Heart left ventricle (tissue), 16 donors: ENCODE measurements at places on chromosomes 7 and 10. TPM values are rescaled to one million over a fixed set of nuclear protein-coding genes. Genes with fewer than 3 reads are reported as not detected.
A peak's percentile ranks its signal among the peaks of the same experiment; 100 is the strongest.

DNA sequence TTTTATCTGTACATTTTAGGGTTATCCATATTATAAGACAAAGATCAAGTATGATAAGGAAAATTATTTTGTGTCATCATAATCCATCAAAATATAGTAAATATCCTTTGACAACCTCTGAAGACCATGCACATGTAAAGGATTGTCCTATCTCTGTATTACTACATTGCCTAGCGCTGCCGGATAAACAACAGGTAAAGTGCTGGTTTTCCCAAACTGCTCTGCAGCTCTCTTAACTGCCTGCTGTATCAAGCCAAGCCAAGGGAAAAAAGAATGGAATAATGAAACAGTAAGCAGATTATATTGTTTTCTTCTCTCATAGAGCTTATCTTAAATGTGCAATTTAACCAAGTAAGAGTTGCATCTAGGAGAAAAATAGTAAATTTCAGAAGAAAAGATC, 70.8 kb downstream of the PTF1A start:
- H3K4me3 ChIP-seq, result no peak overlapping the region
- no peak for DNase-seq
- H3K27me3 ChIP-seq, result no peaks in the 10 kb centered on the region
- no peaks in the 10 kb centered on the region for H3K4me1 ChIP-seq

- no peak overlapping the region for H3K4me3 ChIP-seq
- no peak for DNase-seq
- peaks cover 48% of the 10 kb centered on the region for H3K27me3 ChIP-seq
- peaks cover 50% of the 10 kb centered on the region for H3K36me3 ChIP-seq
- H3K27ac ChIP-seq, result no peak overlapping the region
Observed at GRCh38 chr7:50396856-50397255, 53.3 kb downstream of the FIGNL1 start.

DNA sequence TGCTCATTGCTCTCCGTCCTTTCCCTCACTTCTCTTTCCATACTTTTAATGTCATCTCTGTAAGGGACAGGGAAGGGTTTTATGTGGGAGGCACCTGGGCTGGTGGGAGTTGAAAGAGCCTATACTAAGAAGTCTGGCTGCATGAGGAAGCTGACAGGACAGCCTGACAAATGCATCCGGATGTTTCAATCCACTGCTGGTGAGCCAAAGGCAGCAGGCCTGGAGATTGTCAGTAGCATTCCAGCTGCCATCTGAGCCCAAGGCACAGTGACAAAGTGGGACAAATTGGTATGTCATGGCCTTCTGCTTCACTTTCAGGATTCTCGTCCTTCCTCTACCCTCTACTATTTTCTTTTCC, 218.4 kb downstream of the STK31 start:
- H3K4me3 ChIP-seq, result no peak overlapping the region
- no peak overlapping the region for H3K27ac ChIP-seq
- H3K4me1 ChIP-seq, result no peaks in the 10 kb centered on the region
- H3K27me3 ChIP-seq, result no peaks in the 10 kb centered on the region
- H3K36me3 ChIP-seq, result no peaks in the 10 kb centered on the region
- DNase-seq, result no peak

GRCh38 chr10:110648692-110649346, 4.7 kb downstream of the RBM20 start:
- peaks cover 11% of the 10 kb centered on the region for H3K27me3 ChIP-seq
- H3K4me1 ChIP-seq, result peaks cover 15% of the 10 kb centered on the region
- DNase-seq, result no peak
- H3K36me3 ChIP-seq, result no peaks in the 10 kb centered on the region
- H3K27ac ChIP-seq, result peak overlapping the region; percentile 92

DNA sequence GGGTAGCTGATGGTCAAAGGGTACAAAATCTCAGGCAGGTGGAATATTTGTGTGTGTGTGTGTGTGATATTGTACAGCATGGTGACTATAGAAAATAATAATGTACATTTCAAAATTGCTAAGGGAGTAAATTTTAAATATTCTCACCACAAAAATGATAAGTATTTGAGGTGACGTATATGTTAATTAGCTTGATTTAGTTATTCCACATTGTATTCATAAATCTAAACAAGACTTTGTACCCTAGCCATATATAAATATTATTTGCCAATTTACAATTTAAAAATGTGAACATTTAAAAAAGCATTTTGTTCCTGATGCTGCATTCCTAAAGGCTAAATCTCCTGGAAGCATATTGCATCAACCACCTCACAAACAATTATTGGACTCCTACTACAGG, 47.0 kb downstream of the PFKFB3 start:
- no peaks in the 10 kb centered on the region for H3K27me3 ChIP-seq
- DNase-seq, result no peak
- no peak overlapping the region for H3K4me3 ChIP-seq
- peaks cover 10% of the 10 kb centered on the region for H3K4me1 ChIP-seq
- no peak overlapping the region for H3K27ac ChIP-seq

DNA sequence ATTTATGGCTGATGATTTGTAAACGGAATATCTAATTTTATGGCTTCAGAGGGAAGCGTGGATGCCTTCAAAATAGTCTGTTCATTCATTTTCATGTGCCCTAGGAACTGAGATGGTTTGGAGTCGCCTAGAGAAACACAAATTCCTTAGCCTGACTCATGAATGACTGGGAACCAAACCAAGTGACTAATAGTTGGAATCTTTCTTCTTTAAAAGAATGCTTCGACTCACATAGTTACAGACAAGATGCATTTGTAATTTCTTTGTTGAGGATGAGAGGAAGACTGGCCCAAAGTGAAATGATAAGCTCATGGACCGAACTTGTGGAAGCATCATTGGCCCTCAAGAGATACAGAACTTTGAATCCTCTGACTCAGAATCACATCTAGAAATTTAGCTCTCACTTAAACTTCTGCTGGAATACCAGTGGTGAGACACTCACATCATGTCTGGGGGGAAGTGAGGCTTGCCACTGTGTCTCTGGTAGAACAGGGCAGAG, 1107.2 kb downstream of the NRG3 start:
- H3K4me3 ChIP-seq, result no peak overlapping the region
- no peaks in the 10 kb centered on the region for H3K36me3 ChIP-seq
- H3K27me3 ChIP-seq, result no peaks in the 10 kb centered on the region
- no peaks in the 10 kb centered on the region for H3K4me1 ChIP-seq

Gene ACTL6B
- not detected for total RNA-seq

Gene NAT16
- 0.23 TPM for total RNA-seq

Gene PRKCQ
- total RNA-seq, result 0.15 TPM
